ENCODE measurements at places on chromosomes 3 and 15.

GRCh38 chr3:39294446-39295183, 14.8 kb upstream of the CX3CR1 start:
- DNase-seq, result no peak

DNA sequence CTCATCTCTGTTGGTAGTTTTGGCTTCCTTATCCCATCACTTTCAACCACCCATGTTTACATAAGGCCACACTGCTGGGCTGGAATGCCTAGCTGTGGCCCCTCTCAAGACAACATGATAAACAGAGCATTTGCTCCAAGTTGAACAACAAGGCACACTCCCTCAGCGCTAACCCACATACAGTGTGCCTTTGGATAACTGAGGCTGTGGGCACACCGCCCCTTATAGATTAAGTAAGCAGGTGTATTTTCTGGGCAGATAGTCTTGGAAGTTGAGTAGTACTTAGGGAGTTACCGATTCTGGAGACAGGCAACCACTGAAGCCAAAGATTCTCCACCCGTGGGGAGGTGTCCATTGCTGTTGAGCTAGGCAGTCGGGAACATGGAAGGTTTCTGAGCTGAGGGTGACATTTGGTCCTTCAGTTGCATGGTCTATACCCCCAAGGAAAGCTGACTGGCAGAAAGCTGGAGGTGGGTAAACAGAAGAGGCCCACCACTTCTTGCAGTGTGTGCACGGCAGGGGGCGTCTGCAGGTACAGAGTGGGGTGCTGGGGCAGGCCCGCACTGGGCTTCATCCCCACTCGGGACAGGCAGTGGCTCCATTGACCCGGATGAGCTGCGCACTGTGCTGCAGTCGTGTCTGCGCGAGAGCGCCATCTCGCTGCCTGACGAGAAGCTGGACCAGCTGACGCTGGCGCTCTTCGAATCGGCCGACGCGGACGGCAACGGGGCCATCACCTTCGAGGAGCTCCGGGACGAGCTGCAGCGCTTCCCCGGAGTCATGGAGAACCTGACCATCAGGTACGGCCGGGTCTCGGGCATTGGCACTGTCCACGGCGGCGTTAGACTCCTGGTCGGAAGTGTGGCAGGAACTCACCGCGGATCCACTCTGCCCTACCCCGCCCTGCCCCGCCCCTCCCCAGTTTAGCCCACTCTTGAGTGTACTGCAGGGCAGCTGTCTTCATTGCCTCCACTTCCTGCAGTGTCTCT, 16.8 kb downstream of the NOX5 start:
- DNase-seq, result no peak

DNA sequence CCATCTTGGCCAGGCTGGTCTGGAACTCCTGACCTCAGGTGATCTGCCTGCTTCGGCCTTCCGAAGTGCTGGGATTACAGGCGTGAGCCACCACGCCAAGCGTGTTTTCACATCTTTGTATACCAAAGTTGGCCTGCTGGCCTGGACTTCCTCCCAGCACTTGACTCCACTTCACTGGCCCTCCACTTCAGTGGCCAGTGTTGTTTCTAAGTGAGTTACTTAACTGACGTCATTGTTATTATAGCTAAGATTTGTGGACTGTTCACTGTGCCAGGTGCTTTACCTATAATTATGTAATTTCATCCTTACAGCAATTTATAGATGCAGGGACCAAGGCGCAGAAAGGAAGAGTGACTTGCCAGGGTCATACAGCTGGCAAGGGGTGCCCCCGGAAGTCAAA, 52.0 kb downstream of the HRH1 start:
- no peak for DNase-seq

DNA sequence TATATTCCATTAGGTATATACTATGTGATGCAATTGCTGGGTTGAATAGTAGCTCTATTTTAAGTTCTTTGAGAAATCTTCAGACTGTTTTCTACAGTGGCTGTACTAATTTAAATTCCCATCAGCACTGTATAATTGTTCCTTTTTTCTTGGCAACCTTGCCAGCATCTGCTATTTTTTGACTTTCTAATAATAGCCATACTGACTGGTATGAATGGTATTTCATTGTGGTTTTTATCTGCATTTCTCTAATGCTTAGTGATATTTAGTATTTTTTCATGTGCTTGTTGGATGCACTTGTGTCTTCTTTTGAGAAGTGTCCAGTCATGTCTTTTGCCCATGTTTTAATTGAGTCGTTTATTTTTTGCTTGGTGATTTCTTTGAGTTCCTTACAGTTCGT, 145.1 kb upstream of the PLSCR5 start:
- DNase-seq, result no peak

GRCh38 chr3:125019271-125019670, 36.5 kb downstream of the HEG1 start:
- DNase-seq, result no peak
